ENCODE measurements at places on chromosomes 1 and 21.

GRCh38 chr1:88784551-88784950, 100.5 kb downstream of the PKN2 start:
- no peak overlapping the region for H3K27ac ChIP-seq
- no peak for DNase-seq
- no peaks in the 10 kb centered on the region for H3K36me3 ChIP-seq
- H3K4me3 ChIP-seq: no peak overlapping the region

DNA sequence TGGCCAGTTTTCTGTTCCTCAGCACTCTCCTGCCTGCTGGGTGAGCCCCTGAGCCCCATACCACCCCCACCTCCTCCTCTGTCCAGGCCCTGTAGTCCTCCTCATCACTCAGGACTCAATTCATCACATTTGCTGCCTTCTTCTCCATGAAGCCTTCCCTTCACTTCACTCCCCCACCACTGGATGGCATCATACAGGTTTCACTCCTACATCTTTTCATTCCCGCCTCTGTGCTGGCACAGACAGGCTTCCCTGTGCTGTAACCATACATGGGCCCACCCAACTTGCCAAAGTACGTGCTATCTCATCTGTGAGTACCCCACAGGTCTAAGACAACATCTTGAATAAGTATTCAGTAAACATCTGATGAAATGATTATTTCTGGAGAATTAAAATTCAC, 56.9 kb downstream of the SLC45A1 start:
- H3K4me3 ChIP-seq: no peak overlapping the region
- H3K4me1 ChIP-seq: no peaks in the 10 kb centered on the region
- DNase-seq: no peak

DNA sequence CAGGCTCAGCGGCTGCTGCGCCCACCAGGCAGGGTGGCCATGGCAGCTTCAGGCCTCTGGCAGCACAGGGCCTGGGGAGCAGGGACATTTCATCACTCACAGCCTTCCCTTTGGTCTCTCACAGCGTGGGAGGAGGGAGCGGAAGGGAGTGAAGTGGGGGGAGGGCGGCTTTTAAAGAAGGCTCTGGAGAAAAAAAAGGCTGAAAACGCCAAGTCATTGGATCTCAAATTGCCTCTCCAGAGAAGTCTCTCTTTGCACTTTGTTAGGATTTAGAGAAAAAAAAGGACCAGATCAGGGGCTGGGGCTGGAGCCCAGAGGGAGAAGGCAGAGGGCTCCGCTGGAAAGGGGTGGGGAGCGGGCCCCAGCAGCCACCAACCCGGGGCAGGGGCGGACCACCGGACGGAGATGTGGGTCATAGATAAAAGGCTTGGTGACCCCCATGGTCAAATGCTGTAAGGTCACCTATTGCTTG, 209.9 kb downstream of the GRIK3 start:
- H3K4me1 ChIP-seq: no peaks in the 10 kb centered on the region
- DNase-seq: no peak
- no peak overlapping the region for H3K4me3 ChIP-seq
- H3K36me3 ChIP-seq: no peaks in the 10 kb centered on the region
- H3K27ac ChIP-seq: no peak overlapping the region

GRCh38 chr1:7177438-7178146, 392.3 kb downstream of the CAMTA1 start:
- H3K27ac ChIP-seq: no peak overlapping the region
- H3K4me1 ChIP-seq: no peaks in the 10 kb centered on the region
- H3K4me3 ChIP-seq: no peak overlapping the region
- no peaks in the 10 kb centered on the region for H3K36me3 ChIP-seq
- no peak for DNase-seq

DNA sequence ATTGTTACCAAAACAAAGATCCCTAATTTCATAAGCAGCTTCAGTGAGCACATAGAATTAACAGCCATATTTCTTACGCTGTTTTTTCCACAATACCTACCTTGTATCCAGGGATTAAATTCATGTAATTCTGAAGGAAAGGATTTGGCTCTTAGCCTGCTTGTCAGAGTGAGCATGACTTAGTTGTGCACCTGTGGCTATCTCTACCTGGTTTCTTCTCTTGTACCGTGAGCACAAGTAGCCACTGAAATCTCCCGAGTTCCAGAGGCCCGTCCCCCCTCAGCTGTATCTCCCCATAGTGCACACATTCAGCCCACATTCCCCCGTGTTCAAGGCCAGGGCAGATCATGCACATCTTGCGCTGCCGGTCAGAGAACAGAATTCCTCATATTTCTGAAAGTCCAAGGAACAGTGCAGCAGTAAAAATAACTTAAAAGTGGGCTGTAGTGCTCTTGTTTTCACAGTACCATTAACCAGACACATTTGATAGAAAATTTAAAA, 2.3 kb downstream of the TENT5C start:
- DNase-seq: no peak
- H3K4me3 ChIP-seq: no peak overlapping the region
- H3K36me3 ChIP-seq: no peaks in the 10 kb centered on the region
- no peak overlapping the region for H3K27ac ChIP-seq

DNA sequence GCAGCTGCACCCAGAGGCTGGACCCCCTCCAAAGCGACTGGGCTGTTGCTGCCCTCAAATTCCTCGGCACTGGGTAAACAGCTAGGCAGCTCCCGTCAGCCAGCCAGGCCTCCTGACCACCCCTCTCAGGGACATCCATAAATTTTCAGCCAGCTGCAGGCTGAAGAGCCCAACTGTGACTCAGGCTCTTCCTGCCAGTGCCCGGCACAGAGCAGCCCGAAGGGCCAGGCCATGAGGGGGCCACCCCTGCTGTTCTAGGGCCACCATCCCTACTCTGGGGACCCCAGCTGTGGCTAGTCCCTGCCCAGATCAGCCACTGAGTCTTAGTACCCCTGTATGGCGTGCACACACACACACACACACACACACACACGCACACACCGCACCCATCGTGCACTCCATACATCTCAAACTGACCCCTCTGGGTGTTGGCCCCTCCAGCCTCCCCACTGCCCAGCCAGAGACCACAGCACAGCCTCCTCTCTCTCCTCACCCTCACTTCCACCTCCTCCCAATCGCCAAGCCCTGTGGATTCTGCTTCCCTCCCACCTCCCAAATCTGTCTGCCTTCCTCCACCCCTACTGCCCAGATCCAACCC, 6.2 kb upstream of the LAPTM5 start:
- H3K4me3 ChIP-seq: no peak overlapping the region
- H3K27ac ChIP-seq: no peak overlapping the region
- DNase-seq: peak; percentile 91
- H3K27me3 ChIP-seq: no peaks in the 10 kb centered on the region

DNA sequence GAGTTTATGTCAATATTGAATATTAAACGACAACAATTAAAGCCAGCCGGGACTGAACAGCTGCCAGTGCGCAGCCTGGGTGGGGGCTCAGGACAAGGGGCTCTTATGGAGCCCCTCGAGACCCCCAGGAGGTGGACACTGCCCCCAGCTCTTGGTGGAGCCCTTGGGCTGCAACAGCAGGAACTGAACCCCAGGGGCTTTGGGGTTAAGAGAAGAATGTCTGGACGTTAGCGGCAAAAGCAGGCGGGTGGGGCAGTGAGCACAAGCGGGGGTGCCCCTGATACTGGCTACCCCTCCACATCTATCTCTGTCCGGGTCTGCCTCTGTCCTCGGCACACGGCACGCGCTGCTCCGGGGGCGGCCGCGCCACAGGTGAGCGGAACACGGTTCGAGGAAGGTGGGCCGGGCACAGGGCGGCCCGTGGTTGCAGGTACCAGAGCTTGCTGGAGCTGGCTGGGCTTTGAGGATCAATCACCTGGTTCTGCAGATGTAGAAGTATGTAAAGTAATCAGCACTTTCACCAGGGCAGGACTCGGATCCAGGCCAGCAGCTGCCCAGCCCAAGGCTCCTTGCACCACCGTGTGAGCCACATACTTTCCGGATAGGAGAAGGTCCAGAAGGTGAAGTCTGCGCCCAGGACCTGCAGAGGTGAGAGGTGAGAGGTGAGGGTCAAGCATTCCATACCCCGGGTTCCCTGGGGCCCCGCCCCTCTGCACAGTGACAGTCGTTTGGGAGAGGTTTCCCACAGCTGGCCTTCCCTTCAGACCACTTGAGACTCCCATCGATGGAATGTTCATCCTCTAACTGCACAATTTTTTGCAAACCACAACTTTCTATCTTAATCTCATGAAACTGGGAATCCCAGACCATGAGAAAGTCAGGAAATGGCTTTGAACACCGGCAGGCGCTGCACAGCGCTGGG, 12.4 kb upstream of the POFUT2 start:
- peak; percentile 67 for DNase-seq
- peak overlapping the region; percentile 30 for H3K27ac ChIP-seq
- H3K4me3 ChIP-seq: no peak overlapping the region
- no peaks in the 10 kb centered on the region for H3K36me3 ChIP-seq

Data from sigmoid colon (tissue), 7 donors.